ENCODE measurements at places on chromosomes 5 and 9.

DNA sequence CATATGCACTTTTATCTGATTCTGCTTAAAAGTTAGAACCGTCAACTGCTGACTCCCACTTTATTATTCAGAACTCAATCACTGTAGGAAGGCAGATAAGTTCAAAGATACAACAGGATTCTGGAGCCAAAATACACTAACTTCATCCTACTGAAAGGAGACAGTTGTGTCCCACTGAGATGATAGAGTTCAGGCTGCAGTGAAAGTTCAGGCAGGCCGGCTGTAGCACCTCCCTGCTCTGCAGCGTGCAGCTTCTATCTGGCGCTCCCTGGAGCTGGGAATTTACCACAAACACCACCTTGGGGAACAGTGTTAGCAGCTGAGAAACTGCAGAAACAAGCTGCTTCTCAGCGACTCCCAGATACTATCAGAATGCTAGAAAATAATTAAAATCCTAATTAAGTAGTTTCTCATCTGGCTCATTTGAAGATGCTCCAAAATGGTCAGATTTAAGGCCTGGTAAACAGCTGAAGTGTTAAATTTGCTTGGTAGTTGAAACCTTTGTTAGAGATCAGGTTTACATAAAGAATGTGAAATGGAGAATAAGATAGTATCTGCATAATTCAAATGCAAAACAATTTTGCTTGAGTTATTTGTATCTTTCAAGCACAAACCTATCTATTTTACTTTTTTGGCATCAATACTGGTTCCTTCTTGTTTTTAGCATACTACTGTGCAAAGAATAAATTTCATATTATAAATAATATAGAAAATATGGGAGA lies 52.3 kb upstream of the CNTLN start:
- no peak for DNase-seq

DNA sequence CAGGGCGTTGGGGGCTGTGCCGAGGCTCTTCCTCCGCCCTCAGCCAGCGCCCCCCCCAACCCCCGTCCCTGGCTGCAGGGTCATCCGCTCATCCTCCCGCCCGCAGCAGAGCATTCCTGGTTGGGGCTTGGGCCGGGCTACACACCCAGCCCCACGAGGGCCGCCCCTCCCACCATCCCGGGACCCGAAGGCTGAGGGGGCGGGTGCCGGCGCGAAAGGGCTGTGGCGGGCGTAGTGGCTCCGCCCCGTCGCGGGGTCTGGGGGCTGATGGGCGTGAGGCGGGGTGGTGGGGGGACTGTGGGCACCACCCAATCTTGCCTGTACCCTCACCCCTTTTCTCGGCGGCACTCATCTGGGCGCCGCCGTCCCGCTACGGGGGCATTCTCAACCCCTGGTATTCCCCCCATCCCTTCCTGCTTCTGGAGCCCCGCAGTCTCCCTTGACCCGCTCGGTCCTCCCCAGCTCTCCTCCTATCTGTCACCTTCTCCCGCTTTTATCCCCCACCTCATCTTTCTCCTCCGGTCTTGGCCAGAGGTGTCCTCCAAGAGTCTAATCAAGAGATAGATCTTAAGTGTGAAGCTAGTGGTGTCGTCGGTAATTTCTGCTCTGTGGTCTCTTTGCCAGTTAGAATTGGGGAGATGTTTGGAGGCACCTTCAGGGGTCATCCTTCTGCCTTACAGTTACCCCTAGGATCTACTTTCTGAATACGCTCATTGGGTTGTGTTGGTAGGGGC lies 1.6 kb downstream of the FER start:
- DNase-seq = no peak

DNA sequence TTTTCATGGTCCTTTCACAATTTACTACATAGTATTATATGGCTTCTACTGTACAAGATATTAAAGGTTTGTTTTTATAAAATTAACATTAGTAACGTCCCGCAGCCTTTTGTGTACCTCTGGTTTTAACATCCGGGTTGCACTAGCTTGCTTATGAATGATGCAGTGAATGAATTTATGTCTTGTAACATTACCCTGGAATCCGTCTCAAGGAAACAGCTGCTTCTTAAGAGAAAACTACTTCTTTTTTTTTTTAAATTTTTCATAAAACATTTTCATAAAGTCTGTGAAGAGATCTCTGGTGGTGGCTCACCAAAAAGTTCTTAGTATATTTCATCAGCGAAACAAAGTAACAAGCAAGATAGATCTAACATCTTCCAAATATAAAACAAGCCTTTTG lies 23.6 kb downstream of the MARCHF3 start:
- DNase-seq = no peak

DNA sequence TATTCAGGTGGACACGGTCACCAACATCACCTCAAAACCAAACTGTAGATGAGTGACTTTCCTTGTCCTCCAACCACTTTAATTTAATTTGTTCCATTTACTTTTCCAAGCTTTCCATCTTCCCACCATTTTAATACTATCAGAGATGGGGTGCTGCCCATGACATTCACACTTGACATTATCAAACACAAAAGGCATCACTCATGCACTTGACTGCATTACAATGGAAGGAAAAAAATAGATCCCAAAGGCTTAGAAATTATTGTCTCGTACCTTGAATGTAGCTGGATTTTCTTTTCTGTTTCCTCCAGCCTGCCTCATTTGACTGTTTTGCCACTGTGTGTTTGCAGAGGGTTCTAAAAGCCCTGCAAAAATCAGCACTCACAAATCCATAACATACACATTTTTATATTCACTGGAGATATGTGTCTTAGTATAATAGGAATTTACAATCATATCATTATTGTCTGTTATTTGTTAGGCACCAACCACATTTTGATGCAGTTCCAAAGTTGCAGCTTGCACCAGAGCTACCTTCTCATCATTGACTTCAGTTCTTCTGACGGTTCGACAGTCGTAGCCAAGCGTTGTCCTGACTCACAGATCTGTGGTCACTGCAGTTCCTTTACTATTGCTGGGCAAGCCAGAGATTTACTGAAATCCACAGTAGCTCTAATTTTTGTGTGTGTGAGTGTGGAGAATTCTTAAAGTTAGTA lies 712.3 kb upstream of the WWC1 start:
- no peak for DNase-seq

DNA sequence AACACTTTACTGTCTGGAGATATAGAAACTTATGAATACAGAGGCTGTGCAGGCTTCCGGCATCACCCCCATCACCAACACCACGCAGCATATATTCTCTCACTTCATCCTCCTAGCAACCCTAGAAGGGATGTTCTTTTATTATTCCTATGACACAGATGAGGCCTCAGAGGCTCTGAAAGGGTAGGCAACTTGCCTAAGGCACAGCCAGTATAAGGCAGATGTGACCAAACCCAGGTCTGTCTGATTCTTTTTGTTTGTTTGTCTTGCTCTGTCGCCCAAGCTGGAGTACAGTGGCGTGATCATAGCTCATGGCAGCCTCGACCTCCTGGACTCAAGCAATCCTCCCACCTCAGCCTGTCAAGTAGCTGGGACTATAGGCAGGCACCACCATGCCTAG lies 22.8 kb upstream of the CORO2A start:
- no peak for DNase-seq

- no peak for DNase-seq
Observed at GRCh38 chr5:40674661-40675235, 5.0 kb upstream of the PTGER4 start.

DNA sequence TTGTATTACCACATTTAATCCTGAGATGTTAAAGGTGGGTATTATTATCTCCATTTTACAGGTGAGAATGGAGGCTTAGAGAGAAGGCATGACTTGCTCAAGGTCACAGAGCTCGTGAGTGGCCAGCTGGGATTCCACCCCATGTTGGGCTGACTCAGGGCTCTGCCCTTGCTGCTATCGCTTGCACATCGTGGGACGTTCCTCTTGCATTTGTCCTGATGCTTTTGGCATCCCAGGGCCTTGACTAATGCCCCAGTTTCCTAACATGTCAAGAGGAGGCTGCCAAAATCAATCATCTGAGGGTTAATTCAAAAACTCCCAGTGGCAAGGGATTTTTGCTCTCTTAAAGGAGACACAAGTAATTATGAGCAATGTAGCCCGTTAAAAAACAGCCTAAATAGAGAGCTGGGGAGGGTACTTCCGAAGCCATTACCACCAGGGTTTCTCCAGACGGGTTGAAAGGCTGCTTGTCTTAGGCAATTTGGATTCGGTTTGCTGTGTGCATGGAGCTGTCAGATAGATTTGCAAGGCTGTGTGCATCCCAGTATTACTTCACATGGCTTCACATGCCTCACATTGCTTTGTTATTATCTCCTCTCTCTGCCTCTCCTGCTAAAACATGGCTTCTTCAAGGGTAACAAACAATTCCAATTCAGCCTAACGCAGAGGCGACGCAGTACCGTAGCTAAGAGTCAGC lies 347.4 kb downstream of the DRD1 start:
- DNase-seq = no peak

GRCh38 chr9:16145196-16145950 lies 592.5 kb downstream of the CCDC171 start:
- DNase-seq = no peak

DNA sequence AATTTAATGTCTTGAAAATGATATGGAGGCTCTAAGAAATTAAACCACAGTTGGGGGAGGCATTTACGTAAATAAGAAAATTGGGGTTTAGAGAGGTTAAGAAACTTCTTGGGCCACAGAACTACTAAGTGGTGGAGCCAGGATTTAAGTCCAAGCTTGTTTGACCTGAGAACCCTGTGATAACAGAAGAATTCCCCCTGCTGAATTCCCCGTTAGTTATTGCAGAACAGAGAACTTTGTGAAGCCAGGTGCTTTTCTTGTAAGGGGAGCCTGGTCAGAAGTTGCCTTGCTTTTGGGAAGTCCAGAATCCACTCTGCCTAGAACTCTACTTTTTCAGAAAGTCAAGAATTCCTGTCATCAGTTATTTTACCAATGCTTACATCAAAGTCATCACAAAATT lies 309.3 kb upstream of the SEMA6A start:
- no peak for DNase-seq

- DNase-seq = no peak
Observed at GRCh38 chr5:72618708-72619107, 111.5 kb upstream of the ZNF366 start.

DNA sequence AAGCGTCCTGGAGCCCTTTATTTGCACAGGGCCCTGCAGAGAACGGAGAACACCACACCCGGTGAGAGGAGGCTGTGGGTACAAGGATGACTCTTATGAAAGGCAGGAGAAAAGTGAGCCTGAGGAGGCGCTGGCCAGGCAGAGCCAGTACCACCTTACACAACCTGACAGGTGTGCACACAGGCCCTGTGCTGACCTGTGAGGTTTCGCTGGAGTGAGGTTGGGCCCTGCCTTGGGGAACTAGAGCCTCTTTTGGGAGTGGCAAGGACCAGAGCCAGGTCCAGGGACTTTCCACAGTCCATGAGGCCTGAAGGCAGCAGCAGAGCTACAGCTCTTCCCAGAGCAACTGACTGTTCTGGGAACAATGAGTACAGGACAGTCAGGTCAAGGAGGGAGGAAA lies 3.1 kb downstream of the SRD5A1 start:
- DNase-seq = no peak

- no peak for DNase-seq
Observed at GRCh38 chr5:139671096-139671841, 23.1 kb downstream of the CXXC5 start.

DNA sequence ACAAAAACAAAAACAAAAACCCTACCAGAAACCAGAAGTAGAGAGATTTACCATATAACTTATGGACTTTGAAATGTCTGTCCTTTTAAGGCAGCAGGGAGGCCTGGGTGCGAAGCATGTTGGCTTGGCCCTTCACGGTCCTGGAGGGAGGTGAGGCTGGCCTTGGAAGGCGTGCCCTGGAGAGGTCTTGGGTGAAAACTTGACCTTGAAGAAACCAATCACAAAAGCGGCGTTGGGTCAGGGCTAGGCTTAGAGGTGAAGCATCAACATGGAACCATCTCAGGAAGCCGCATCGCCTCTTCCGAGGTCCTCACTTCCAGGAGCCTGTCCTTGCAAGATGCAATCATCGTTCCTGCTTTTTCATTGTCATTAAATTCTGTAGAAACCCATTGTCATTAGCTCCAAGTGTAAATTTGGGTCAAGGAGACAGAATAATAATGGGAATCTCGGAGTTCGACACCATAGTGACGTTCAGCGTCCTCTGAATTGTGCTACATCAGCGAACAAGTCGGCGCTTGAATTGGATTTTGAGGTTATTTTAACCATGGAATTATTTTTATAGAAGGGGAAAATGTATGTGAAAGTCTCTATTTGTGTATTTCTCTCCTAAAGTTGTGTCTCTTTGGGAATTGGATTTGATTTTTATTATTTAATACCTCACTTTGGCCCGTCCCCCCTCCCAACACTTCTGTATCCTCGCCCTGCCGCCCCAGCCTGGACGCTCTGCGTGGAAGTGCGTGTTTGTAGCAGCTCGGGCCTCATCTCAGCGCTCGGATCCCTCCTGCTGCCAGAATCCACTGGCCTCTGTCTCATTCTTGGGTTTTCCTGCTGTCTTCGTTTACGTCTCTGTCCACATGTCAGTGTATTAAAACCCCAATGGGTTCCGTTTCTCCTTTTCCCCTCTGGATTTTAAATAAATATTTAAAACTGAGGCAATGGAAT lies 11.1 kb upstream of the ORM1 start:
- DNase-seq = no peak

DNA sequence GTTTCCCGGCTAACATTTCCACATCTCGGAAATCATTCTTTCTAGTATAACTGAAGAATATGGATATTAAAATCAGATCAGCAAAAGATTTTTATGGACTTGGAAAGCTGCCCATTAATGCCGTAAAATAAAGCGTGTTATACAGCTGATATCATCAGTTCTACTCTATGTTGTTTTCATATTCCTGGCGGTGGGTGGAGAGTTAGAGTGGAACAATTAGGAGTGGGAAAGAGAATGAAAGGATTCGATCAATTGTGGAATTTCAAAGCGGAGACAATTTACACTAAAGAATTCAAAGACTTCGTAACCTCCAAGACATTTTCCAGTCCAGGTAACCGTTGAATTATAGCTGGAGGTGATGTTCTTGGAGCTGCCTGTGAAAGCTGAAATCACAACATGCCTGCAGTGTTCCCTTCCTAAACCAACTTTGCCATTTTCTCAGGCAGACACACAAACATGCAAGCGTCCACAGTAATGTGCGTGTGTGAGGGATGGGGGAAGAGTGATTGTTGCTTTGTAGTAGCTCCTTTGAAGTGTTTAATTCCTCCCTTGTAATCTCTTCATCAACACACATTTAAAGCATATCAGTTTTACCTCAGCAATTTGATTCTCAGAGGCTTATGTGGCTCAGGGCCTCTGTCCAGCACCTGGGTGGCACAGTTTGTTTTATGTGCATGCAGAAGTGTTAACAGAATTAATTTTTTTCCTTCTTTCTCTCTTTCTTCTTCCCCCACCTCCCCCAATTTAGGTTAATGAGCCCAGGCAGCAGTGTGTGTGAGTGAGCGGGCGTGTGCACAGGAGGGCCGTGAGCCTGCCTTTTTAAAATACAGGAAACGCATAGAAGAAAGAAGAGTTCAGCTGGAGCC lies 544.1 kb downstream of the RAB3C start:
- DNase-seq = no peak

Measured in NCI-H524 treated with DMSO at 0.1 percent for 48 hours (cell line).